ENCODE measurements at places on chromosomes 1 and 21.

DNA sequence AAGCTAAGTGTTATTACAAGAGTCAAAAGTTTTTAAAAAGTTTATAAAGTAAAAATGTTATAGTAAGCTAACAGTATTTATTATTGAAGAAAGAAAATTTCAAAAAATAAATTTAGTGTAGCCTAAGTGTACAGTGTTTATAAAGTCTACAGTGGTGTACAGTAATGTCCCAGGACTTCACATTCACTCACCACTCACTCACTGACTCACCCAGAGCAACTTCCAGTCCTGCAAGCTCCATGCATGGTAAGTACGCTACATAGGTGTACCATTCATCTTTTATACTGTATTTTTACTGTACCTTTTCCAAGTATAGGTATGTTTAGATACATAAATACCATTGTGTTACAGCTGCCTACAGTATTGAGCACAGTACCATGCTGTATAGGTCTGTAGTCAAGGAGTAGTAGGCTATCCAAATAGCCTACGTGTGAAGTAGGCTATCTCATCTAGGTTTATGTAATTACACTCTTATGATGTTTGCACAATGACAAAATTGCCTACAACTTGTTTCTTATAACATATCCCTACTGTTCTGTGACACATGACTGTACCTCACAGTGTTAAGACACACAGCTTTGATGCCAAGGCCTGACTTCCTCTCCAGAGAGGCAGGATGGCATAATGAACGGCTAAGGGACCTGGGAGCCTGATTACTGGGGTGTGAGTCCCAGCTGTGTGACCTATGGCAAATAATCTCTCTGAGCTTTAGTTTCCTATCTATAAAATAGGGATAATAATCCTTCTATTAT, 12.7 kb downstream of the DHCR24 start:
- DNase-seq = no peak

- DNase-seq = peak; percentile 79
These were observed 159.7 kb downstream of the HIVEP3 start for GRCh38 chr1:41758904-41759548.

DNA sequence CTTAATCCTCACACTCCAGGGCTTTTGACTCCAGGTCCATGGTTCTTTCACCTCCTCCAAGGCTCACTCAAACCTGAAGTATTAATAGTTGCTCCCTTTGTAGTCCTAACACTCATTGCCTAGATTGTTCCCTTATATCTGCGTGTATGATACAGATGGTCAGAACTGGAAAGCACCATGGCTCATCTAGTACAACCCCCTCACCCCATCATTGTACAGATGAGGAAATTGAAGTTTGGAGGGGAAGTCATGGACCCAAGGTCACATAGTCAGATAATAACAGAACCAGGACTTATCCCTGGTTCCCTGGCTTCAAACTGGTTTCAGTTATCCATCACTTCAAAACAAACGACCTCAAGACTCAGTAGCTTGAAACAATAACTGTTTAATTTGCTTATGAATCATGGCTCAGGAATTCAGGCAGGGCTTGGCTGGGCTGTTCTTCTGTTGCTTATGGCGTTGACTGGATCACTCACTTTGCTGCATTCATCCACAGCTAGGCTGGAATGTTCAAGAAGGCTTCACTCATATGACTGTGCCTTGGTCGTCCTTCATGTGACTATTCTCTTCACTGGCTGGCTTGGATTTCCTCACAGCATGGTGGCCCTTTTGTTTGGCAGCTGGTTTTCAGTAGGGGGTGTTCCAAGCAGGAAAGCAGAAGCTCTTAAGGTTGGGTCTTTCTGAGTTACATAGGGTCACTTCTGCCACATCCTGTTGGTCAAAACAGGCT, 5.0 kb downstream of the NOS1AP start:
- no peak for DNase-seq

DNA sequence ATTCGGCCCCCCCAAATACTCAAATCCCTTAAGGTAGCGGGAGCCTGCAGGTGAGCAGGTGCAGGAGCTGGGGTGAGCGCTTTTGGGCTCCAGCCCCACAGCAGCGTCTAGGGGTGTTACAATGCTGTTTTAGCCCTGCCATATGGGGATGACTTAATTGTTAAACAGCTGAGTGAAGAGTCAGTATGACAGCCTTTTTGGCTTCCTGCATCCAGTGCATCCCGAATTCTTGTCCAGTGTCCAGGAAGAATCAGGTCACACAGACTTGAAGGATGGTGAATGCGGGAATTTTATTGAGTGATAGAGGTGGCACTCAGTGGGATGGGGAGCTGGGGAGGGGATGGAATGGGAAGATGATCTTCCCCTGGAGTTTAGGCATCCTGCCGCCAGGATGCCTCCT, 30.4 kb upstream of the HHAT start:
- DNase-seq = no peak

GRCh38 chr1:247007511-247008405, at the start of gene ZNF695:
ZNF695 (minus strand) TSS chr1:247008057; CDS start chr1:247007908, 149 bp downstream.
- peak; percentile 81 for DNase-seq

- DNase-seq = no peak
These were observed 104.8 kb upstream of the BARHL2 start for GRCh38 chr1:90821788-90822359.

DNA sequence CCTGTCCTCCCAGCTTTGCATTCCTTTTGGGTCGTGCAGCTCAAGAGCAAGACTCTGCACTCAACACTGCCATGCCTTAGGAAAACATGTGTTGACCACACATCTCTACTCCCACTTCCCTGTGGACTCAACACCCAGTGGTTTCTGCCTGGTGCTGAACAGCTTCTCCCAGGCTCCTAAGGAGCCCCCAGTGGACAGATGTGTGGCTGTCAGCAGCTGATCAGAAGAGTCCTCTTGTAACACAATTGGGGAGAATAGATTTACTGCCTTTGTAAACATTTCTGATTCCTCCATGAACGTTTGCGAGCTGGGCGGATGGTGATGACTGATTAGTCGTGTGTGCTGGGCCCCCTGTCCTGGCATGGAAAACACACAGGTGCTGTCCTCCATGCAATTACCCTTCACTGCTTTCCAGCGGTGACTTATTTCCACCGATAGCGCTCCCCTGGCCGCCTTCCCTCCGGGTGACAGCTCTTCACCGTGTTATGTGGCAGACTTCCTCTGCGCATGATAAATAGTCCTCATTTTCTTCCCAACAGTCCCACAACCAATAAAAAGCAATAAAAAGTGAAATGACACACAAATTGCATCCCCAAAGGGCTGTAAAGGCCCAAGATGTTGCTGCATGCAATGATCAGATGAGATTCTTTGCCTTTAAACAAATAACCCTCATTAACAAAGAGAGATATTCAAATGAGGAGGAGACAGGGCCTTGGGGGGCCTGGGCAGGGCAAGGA, 249.4 kb upstream of the AJAP1 start:
- no peak for DNase-seq
